GM04504 (cell line): ENCODE measurements at places on chromosomes 6 and 20.

DNA sequence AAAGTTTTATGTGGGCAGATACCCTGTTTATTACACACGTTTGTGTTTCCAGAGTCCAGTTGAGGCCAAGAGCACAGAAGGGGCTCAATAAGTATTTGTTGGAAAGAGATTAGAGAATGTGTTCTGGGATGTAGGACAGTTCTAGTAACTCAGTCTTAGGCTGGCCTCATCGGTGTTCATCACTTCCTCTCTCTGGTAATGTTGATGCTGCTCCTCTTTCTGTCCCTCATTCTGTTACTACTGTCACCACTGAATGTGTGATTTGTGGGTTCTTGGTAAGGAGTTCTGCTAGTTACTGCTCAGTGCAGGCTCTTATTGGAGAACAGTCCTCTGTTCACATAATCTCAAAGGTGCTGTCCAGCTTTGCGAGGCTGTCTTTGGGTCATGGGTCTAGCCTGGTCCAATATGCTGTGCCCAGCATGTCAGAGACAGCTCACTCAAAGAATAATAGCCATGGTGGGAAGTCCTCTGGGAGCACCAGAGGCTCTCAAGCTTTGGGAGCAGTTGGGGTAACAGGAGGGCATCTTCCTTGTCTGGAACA is 1.3 kb downstream of the RFPL4B start:
- DNase-seq, result no peak

DNA sequence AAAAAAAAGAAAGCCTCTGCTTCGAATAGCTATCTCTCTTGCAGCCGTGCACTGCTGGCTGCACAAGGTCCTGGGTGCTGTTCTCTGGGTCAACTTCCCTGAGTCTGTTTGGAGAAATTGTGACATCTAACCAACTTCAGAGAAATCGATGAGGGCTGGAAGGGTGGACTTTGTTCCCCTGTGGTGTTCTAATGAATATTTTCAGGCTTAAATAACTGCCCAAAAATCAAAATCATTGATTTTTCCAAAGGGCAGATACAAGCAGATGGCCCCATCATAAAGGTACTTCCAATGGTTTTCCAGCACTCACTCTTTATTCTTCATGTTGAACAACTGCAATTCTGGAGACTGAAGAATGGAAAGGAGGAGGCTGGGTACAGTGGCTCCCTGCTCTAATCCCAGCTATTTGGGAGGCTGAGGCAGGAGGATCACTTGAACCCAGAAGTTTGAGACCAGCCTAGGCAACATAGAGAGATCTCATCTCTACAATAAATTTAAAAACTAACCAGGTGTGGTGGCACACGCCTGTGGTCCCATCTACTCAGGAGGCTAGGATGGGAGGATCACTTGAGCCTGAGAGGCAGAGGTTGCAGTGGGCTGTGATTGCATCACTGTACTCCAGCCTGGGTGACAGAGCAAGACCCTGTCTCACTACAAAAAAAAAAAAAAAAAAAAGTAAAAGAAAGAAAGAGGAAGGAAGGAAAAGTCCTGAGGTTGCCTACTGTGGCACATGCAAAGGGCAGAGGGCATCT is 59.1 kb downstream of the FOXA2 start:
- no peak for DNase-seq

- no peak for DNase-seq
Measured at GRCh38 chr20:46111028-46111835, 6.9 kb upstream of the CD40 start.

GRCh38 chr6:127164565-127164964 is 46.1 kb downstream of the RSPO3 start:
- no peak for DNase-seq

DNA sequence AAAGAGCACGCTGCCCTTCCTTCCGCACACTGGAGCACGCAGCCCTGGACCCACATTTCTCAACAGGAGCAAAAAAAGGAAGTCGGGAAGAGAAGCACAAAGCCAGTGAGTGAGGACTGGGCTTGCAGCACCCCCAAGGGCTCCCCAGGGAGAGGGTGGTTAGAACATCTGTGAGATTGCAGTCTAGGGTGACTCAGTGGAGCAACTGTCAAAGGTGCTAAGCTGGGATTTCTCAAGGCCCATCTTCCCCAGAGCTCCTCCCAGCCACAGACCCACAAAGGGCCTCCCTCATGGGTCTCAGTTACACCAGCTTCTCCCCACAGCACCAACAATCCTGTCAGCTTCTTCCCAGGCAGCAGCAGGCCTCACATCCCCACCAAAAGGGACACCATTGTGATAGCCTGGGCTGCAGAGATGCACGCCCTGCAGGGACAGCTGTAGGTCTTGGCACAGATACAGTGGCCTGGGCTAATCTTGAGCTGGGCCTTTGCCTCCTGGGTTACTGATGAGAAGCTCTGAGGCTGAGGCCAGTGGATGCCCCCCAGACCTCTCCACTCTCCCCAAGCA is 39.6 kb upstream of the CD93 start:
- DNase-seq, result no peak

DNA sequence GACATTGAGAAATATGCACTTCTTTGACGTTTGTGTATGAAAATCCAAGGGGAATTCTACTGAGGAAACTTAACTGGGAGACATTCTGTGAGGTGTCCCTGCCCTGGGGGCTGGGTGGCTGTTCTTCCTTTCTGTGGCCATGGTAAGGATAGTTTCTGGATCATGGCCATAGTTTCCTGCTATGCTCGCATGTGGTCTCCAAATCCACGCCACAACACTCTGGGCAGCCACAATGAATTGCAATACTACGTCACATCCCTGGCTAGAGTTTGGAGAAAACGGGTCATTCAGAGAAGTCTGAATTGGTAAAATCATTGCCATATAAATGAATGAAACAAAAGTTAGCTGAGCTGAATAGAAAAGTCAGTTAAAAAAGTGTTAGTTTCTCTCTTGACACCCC is 230.6 kb downstream of the UTRN start:
- no peak for DNase-seq

DNA sequence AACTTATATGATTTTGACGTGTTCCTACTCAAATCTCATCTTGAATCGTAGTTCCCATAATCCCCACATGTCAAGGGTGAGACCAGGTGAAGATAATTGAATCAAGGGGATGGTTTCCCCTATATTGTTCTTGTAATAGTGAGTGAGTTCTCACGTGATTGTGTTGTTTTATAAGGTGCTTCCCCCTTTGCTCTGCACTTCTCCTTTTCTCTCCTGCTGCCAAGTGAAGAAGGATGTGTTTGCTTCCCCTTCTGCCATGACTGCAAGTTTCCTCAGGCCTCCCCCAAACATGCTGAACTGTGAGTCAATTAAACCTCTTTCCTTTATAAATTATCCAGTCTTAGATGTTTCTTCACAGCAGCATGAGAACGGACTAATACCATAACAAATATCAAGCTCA is 83.2 kb downstream of the MANEA start:
- DNase-seq, result no peak

DNA sequence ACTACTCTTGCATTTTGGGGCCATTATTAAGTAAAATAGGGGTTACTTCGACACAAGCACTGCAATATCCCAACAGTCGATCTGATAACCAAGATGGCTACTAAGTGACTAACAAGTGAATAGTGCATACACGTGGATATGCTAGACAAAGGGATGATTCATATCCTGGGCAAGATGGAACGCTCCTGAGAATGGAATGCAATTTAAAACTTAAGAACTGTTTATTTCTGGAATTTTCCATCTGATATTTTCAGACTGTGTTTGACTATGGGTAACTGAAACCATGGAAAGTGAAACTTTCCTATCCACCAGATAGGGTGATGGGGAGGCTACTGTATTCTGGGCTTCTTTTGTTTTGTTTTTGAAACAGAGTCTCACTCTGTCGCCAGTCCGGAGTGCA is 66.5 kb downstream of the ILRUN start:
- DNase-seq, result peak; percentile 67

DNA sequence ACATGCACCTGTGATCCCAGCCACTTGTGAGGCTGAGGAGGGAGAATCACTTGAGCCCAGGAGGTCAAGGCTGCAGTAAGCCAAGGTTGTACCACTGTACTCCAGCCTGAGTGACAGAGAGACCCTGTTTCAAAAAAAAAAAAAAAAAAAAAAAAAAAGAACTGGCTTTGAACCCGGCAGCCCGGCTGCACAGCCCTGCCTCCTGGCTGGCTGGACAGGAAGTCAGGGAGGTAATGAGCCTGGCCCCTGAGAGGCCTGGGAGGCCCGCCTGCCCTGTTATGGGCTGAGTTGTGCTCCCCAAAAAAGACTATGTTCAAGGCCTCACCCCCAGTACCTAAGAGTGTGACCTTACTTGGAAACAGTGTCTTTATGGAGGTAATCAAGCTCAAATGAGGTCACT is 65.6 kb downstream of the ABHD12 start:
- DNase-seq, result no peak

GRCh38 chr20:32667027-32667426 is 6.7 kb downstream of the C20orf203 start:
- no peak for DNase-seq

DNA sequence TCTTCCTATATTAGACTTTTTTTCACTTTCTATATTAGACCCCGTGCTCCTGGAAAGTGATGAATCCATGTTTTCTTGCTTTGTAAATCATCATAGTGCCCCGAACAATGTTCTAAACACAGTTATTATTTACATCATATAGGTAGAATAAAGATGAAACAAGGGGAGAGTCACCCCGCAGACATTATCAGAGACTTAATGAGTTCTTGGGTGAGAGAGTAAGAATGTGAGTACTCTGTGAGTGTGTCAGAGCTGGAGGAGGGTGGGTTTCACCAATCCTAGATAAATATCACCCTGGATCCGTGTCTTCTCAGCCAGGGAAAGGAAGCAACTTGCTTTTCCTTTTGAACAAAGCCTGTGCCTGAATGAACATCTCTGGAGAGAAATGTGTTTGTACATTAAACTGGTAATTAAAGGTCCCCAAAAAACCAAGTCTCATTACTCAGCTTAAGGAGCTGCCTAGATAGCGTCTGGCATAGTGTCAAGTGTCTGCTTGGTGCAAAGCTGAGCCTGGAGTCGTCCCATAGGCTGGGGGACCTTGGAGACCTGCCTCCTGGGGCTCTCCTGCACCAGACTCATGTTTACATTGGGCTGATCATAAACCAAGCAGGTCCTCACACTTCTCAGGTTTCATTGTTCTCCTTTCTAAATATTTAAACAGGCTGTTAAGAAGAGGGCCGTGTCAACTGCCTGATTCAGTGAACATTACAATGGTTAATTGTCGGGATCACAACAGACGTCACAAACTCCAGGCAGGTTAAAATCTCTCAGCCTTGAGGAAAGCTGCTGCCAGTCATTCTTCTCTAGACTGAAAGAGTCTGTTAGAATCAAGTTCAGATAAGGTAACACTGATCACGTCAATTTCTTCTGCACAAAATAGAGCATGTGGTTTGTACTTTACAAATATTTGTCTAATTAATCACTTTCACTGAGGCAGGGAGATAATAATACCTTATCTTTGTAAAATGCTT is 179.7 kb upstream of the MYLIP start:
- DNase-seq, result no peak

GRCh38 chr6:109961611-109962041 is 16.5 kb upstream of the GPR6 start:
- DNase-seq, result no peak

GRCh38 chr6:22807818-22808217 is 238.5 kb downstream of the HDGFL1 start:
- no peak for DNase-seq

DNA sequence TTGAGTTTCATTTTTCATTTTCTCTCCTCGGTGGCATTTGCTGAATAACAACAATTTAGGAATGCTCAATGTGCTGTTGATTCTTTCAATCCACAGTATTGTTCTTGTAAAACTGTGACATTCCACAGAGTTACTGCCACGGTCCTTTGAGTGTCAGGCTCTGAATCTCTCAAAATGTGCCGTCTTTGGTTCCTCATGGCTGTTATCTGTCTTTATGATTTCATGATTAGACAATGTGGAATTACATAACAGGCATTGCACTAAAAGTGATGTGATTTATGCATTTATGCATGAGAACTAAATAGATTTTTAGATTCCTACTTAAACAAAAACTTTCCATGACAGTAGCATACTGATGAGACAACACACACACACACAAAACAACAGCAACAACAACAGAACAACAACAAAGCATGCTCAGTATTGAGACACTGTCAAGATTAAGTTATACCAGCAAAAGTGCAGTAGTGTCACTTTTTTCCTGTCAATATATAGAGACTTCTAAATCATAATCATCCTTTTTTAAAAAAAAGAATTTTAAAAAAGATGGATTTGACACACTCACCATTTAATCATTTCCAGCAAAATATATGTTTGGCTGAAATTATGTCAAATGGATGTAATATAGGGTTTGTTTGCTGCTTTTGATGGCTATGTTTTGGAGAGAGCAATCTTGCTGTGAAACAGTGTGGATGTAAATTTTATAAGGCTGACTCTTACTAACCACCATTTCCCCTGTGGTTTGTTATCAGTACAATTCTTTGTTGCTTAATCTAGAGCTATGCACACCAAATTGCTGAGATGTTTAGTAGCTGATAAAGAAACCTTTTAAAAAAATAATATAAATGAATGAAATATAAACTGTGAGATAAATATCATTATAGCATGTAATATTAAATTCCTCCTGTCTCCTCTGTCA is 88.1 kb downstream of the SNAP25 start:
- DNase-seq, result no peak

GRCh38 chr6:37517411-37517812 is 17.7 kb upstream of the CCDC167 start:
- no peak for DNase-seq

- no peak for DNase-seq
Measured at GRCh38 chr6:164478426-164478825, 831.0 kb downstream of the C6orf118 start.

GRCh38 chr6:143507358-143508145 is 4.0 kb downstream of the FUCA2 start:
- no peak for DNase-seq

DNA sequence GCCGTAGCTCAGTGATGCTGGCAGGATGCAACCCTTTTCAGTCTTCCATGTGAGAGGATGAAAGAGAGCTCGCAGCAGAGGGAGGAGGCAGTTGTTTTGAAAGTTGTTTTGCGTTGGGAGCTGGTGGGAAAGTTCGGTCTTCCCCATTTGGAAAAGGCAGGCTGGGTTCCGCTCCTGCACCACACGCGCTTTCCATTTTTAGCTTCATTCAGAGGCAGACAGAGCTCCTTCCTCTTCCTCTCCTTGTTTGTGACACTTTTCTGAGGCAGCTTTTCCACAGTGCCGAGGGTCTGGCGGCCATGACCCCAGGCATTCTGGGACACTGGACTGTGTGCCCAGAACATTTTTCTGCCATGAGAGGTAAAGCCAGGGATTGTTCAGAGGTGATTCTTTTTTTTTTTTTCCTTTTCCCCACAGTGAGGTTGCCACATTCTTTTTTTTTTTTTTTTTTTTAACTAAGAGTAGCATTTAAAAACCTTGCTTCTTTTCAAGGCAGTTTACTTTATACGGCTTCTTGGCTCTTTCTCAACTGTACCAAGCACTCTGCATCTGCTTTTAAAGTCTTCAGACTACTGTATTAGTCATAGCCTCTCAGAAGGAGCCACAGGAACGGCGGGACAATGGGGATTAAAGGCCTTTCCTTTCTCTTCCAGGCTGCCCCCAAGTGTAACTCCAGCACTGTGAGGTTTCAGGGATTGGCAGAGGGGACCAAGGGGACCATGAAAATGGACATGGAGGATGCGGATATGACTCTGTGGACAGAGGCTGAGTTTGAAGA is 1.6 kb downstream of the PRDM1 start:
- no peak for DNase-seq
